Effector CD4-positive, alpha-beta T cell (primary cell): ENCODE measurements at places on chromosomes 6 and 20.

DNA sequence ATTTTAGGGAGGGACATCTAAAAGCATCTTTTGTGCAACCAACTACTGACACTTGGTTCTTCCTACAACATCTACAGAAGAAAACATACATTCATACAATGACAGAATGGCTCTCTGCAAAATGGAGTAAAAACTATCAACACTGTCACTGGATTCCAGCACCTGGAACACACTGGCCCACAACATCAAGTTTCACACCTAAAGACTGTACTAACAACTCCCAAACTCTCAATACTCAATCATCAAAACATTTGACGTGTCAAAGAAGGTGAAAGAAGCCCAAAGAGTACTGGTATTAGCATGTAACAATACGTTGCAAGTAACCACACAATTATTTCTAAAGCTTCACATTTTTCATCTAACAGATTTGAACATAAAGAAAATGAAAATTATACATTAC, 2.1 kb downstream of the CPNE1 start:
- DNase-seq, result no peak

- no peak for DNase-seq
Measured at GRCh38 chr6:109443425-109443950, 3.0 kb downstream of the SMPD2 start.

GRCh38 chr20:36957875-36958667, 6.6 kb upstream of the SAMHD1 start:
- no peak for DNase-seq

GRCh38 chr20:23167431-23167830, 81.3 kb upstream of the CD93 start:
- no peak for DNase-seq

GRCh38 chr6:11770546-11771466, 7.8 kb downstream of the ADTRP start:
- DNase-seq, result no peak

- DNase-seq, result no peak
Measured at GRCh38 chr20:32779500-32780211, 17.5 kb downstream of the DNMT3B start.

- no peak for DNase-seq
Measured at GRCh38 chr6:119444642-119445557, 95.3 kb upstream of the MAN1A1 start.

GRCh38 chr6:166671434-166672081, 44.5 kb upstream of the RPS6KA2 start:
- DNase-seq, result no peak

GRCh38 chr6:38702558-38703397, at the start of gene GLO1:
Gene GLO1 (minus strand): TSS chr6:38703145. CDS start chr6:38703054, 91 bp downstream.
- DNase-seq, result peak; percentile 95

GRCh38 chr6:150403458-150404246, 34.8 kb downstream of the IYD start:
- no peak for DNase-seq

GRCh38 chr6:35489995-35490791, 6.7 kb downstream of the TEAD3 start:
- no peak for DNase-seq

DNA sequence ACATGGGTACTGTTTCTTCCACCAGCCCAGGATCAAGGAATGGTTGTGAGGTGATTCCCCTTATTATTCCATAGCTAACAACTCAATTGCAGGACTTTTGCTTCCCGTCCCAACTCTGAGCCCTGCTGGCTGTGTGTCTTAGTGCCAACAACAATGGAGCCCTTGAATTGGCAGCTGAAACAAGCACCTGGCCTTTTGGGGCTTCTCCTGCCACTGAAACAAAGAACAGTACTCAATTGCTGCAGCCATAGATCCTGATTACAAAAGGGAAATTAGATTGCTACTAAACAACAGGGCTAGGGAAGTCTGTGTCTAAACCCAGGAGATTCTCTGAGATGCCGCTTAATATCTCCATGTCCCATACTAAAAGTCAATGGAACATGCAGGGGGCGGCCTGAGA, 61.3 kb upstream of the CARMIL1 start:
- DNase-seq, result no peak

DNA sequence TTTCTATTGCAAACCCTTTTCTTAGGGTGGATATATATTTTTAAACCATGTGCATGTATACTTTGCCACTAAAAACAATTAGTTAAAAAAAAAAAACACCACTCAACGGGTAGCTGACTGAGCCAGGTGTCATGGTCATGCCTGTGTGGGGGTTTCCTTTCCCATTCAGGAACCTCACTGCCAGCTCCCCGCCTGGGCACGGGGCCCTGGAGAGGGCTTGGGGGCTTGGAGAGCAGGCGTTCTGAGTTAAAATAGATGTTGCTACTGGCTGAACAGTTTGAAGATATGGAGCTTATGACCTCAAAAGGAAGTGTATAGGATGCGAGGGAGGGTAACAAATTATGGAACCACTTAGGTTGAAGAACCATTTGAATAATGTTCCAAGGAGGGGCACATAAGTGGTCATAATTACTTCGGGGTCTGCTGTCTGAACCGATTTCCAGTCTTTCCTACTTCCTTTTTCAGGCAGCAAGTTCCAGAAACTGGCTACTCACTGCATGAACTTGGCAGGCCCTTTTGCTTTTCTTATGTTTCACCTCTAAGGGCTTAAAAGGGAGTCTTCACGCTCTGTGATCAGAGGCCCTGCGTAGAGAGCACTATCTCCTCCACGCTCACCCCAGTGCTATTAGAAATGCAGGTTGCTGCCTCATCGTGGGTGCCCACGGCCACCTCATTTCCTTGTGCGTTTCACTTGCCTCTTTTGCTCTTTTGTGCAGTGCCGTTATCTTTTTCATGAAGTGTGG, 9.9 kb downstream of the STX16 start:
- peak; percentile 59 for DNase-seq

- DNase-seq, result peak; percentile 67
Measured at GRCh38 chr6:29632789-29633533, at the start of gene GABBR1. Gene GABBR1 (minus strand): TSS chr6:29633183. CDS start chr6:29632385, 798 bp downstream.

- DNase-seq, result no peak
Measured at GRCh38 chr6:145736661-145737144, 1.4 kb upstream of the EPM2A start.

GRCh38 chr6:142374965-142375733, 73.3 kb downstream of the ADGRG6 start:
- no peak for DNase-seq

DNA sequence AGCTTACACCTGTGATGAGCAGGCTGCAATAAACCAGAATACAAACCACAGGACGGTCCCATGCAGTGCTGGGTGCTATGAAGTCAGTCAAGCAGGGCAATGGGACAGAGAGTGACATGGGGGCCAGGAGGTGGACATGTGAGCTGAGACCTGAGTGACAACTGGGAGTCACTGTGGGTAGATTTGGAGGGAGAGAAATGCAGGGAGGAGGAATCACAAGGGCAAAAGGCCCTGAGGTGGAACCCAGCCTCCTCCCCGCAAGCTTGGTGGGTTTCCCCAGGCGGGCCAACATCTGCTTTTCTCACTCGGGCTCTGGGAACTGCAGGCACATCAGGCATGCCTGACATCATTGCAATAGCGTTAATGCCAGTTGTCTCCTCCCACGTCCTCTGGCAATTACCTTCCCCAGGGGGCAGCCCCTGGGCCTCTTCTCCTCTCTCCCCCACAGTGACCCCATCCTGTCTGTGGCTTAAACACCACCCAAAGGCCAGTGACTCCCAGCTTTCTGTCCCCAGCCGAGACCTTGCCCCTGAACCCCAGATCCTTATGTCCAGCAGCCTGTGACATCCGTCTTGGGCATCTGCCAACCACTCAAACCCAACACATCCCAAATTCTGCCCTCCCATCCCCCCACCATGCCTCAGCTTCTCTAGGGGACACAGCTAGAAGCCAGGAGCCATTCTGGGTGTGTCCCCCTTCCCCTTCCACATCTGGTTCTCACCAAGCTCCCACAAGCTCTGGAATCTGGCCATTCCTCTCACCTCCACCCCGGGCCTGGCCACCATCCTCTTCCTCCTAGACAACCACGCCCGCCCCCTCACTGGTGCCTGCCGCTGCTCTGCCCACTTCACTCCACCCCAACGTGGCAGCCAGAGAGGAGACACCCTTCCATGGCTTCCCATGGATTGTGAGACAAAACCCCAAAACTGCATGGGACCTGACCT, 28.2 kb downstream of the PDRG1 start:
- no peak for DNase-seq

- DNase-seq, result no peak
Measured at GRCh38 chr20:8523684-8524083, 391.6 kb downstream of the PLCB1 start.

DNA sequence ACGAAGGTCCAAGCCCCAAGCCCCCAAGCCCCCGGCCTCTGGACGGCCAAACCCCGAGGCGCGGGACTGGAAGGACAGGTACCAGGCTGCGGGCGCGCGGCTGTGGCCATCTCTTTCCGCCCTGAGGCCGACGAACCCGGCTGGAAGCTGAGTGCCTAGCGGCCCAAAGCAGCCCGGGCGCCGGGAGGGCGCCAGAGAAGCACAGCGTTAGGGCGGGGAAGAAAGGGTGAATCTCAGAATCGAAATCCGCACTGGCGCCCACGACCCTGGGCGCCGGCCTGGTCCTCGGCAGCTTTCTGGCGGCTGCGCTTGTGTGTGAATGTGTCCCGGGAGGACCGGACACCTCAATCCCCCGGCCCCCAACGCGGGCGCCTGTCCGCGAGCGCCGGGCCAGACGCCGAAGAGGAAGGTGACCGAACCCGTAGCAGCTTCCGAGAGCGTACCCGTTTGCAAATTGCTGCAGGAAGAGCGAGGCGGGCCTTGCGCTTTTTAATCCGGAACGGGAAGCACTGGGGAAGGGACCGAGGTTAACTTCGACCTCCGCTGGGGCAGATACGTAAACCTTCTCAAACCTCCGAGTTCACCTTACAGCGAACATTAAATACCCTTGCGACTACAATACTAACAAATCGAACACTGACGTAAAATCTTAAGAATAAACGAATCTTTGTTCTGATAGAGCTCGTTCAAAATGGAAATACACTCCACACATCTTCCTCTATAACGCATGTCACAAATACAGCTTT, 2.9 kb downstream of the NRN1 start:
- DNase-seq, result no peak

GRCh38 chr6:17580518-17581048, 19.5 kb upstream of the FAM8A1 start:
- DNase-seq, result no peak

- DNase-seq, result no peak
Measured at GRCh38 chr6:104617591-104617990, 242.1 kb downstream of the HACE1 start.

DNA sequence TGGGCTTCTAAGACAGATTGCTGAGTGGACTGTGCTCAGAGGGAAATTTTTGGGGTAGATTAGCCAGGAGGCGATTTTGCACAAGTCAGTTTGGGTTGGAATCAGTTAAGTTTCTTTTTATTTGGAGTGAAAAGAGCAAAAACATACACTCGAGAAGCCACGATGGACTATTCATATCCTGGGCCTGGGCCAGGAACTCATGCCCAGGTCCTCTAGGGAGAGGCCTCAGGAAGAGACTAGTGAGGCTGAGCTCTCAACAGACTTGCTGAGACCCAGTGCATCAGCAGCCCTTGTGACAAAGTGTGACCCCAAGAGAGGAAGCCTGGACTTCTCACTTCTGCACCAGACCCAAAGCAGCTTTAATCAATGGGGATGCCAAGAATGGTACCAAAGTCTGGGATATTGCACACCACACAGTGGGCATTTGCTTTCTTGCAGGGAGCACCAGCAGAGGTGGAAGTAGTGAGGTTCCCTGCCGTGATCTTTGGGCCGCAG, 61.6 kb upstream of the MAFB start:
- no peak for DNase-seq

- DNase-seq, result no peak
Measured at GRCh38 chr6:163731215-163732013, 316.9 kb downstream of the QKI start.

DNA sequence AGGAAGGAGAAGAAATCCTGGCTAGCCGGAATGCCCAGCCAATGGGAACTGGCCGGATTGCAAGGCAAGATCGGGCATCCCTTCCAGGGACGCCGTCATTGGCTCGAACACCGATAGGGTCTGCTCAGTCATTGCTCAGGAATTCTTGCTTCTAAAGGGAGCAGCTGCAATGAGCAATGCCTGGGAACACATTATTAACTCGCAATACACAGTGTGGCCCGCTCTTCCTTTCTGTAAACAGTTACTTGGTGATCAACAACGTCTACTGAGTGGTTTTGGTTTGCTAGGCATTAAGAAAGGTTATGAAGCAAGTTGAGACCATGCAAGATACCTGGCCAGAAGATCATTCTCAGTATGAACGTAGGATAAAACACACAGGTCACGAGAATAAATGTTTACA, 165.4 kb upstream of the CITED2 start:
- no peak for DNase-seq

DNA sequence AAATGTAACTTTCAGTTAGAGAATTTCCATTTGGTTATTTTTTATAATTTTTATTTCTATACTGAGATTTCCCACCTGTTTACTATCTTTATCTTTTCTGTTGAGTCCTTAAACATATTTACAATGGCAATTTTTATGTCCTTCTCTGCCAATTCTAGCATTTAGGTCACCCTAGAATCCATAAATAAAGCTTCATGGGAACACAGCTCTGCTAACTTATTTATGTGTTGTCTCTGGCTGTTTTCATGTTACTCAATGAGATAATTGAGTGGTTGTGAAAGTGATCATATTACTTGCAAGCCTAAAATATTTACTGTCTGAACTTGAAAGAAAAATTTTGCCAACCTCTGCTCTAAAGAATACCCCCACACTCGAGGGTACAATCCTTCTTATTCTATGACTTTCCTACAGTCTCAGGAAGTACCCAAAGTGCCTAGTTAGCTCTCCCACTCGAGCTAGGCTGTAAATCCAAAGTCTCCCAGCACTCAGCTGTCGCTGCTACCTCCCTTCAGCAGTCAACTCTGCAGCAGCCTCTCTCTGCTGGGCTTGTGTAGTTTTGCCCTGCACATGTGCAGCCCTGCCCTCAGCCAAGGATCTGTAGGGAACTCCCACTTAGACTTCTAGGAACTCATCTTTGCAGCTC, 53.5 kb upstream of the GCLC start:
- no peak for DNase-seq

DNA sequence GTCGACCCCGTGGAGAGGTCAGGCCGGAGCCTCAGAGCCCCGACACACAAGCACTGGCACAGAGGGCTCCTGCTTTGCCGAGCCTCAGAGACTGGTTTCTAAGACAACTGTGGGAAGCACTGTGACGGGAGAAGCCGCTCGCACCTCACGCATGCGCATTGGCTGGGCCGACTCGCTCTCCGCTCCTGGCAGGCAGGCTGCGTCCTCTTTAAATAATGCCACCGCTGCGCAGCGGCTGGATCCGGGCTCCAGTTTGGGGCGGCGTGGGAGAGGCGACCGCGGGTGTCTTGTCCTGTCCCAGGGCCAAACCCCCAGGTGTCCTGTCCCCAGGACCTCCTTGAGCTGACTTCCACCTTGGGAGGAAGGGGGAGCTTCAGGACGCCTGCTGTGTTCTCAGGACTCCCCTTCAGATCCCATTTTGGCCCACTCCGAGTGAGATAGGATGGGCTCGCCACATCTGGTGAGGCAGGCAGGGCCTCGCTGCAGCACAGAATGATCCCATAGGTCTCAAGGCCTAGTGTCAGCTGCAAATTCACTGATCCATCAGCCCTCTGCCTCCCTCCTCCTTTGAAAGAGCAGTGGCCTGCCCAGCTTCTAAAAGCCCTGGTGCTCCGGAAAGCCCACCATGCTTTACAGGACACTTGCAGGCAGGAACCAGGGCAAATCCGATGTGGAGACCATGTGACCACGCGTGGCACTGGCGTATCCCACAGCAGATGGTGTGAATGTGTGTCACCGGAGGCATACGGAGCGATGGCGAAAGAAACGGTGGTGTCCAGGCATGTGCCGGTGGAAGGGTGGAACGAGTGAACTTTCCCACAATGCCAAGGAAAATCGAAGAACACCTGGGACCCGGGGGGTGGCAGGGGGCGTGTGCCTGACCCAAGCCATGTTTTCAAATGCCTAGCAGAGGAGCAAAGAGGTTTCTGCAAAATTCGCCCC, 169.3 kb upstream of the ZNF337 start:
- peak; percentile 42 for DNase-seq

- DNase-seq, result no peak
Measured at GRCh38 chr20:31926493-31926892, 25.4 kb downstream of the PDRG1 start.
